Stimulated activated CD4-positive, alpha-beta T cell treated with anti-CD3 and anti-CD28 coated beads, Interleukin-15, amount 100 ng/mL, for 1 hour (primary cell): ENCODE measurements at places on chromosomes 7 and 10.

DNA sequence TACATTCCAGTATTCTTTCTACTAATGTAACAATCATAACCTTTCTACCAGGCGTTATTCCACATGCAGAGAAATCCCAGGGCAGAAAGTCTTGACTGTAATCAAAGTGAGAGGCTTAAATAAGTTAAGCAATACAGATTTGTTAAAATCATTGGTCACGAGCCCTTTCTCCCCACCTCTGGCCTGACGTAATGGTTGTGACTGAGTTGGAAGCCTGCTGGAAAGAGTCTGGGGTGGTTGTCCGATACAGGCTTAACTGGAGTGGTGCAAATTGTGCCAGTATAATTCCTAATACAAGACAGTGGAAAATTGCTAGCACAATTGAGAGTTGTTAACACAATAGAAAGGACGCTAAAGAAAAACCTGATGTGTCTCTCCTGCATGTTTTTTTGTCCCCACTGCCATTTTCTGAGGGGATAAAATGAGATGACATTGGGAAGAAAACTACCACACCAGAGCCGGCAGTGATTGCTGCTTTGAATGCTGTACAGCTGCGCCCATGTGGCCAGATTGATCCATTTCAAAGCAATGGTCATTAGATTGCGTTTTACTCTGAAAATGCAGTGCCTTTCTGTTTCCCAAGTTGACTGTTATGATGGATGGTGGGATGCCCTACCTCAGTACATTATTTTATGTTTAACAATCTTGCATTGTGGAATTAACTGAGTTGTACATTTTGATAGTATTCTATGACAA is 190.8 kb downstream of the POU6F2 start:
- DNase-seq: no peak

- no peak for DNase-seq
Observed at GRCh38 chr10:130464426-130464825, 328.2 kb downstream of the GLRX3 start.

DNA sequence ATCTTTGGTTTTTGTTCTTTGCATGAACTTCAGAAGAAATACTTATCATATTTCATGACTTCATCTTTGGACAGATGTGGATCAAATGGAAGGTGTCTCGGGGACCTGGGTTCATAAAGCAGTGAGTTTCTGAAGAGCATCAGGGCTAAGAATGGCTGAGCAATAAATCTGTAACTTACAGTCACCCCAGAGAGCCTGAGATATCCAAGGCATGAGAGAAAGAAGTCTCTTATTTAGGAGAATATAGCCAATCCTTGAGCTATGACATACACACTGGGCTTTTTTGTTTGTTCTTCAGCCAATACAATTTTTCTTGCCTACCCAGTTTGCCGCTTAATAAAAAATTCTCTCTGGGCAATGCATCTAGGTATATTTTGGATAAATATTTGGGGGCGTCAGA is 252.6 kb upstream of the INHBA start:
- DNase-seq: no peak

- DNase-seq: no peak
Observed at GRCh38 chr10:119775529-119775928, 49.7 kb downstream of the INPP5F start.

DNA sequence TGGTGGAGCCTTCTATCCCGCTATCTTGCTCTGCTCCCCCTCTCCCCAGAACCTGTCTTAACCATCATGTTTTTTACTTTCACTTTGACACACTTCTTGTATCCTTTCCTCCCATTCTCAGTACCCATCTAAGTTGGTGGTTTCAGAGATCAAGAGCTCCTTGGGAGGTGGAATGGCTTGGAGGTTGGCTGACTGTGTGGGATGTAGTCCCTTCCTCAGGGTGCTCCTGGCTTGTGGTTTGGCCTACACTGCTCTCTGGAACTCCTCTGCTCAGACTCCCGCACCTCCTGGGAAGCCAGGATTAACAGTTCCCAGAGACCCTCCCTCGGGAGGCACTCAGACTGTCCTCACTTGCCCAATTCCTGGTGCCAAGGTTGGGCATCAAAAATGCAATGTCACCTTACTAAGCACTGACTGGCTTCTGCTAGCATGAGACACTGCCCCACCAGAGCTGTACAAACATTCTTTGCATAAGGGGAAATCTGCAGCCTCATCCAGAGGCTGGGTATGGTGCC is 93.1 kb upstream of the NAMPT start:
- DNase-seq: no peak

DNA sequence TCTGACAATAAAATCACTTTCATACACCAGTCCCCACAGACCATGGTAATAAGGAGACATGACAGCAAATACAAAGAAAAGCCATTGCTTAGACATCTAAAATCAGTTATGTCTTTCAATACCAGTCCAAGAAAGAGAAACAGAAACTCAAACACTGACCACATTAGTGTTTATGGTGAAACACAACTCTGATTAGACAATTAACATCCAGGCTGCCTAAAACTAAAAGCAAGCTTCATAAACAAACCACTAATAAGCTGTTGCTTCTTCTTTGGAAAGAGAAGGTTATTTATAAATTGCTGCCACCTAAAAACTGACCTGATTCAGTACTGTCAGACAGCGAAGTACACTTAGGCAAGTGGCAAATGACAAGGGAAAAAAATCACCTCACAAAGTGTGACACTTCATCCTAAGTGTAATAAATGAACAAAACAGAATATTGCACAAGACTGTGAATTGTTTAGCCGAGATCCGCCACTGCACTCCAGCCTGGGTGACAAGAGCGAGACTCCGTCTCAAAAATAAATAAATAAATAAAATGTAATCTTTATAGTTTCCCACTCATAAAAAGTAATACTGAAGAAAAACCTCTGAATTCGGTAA is 277.4 kb downstream of the PARD3 start:
- no peak for DNase-seq

DNA sequence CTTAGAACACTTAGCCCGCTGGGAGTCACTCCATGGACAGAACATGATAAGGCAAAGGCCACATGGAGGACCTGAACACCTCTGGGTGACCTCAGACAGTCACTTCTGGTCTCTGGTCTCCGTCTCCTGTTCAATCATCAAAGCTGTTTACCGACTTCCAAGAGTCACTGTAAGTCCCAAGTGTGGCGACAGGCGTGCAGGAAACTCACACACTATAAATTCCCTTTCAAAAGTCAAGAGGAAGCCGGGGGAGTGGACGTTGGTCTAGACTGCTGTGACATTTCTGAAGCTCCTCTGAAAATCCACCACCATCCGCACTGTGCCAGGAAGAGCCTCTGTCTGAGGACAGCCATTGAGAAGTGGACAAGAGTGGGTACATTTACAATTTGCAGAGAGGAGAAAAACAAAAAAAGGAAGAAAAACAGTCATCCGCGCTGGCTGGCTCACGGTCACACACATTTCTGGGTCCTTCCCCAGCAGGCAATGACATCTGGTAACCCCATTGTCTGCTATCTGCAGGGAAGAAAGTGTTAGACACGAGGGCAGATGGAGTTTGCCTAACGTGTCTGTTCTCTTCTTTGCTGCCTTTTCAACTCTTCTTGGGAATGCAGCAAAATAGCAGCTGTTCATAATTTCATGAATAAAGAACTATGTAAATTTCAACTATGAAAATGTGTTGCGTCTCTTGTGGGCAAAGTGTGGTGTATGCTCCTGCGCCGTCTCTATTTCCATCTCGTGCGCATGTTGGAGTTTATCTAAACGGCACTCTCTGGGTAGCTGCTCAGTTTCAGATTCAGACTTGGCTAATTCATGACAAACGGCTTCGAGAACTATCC is 32.9 kb upstream of the CUX1 start:
- no peak for DNase-seq

- no peak for DNase-seq
Observed at GRCh38 chr7:990933-991728, 8.2 kb downstream of the CYP2W1 start.

- no peak for DNase-seq
Observed at GRCh38 chr7:112225006-112225405, 18.5 kb downstream of the ZNF277 start.
